ENCODE measurements at places on chromosomes 1 and 21.

DNA sequence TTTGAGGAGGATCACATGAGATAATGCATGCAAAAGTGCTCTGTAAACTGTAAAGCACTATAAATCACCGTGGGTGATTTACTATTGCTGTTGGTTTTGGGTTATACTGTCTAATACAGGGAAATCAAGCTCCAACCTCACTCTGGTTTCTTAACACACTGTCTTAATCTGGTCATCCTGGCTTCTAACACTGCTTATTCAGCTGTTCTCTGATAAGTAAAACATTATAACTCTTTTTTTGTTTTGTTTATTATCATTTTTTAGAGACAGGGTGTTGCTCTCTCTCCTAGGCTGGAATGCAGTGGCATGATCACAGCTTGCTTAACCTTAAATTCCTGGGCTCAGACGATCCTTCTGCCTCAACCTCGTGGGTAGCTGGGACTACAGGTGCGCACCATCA, 21.9 kb upstream of the LSM10 start:
- no peak for DNase-seq

DNA sequence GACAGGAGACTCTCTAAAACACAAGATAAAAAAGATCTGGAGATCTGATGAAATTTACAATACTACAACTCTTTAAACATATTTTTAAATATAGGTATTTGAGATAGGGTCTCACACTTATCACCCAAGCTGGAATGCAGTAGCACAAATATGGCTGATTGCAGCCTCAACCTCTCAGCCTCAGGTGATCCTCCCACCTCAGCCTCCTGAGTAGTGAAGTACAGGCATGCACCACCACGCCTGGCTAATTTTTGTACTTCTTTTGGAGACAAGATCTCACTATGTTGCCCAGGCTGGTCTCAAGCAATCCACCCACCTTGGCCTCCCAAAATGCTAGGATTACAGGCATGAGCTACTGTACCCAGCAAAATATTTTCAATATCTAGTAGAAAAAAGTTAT, 170.0 kb upstream of the NR5A2 start:
- no peak for DNase-seq

- no peak for DNase-seq
Observed at GRCh38 chr1:232123775-232124659, 497.4 kb downstream of the DISC1 start.

- no peak for DNase-seq
Observed at GRCh38 chr1:52635321-52636089, 2.5 kb downstream of the SHISAL2A start.

- no peak for DNase-seq
Observed at GRCh38 chr1:214902636-214903320, 179.8 kb upstream of the KCNK2 start.

- no peak for DNase-seq
Observed at GRCh38 chr21:46322351-46323226, 1.1 kb downstream of the C21orf58 start.

DNA sequence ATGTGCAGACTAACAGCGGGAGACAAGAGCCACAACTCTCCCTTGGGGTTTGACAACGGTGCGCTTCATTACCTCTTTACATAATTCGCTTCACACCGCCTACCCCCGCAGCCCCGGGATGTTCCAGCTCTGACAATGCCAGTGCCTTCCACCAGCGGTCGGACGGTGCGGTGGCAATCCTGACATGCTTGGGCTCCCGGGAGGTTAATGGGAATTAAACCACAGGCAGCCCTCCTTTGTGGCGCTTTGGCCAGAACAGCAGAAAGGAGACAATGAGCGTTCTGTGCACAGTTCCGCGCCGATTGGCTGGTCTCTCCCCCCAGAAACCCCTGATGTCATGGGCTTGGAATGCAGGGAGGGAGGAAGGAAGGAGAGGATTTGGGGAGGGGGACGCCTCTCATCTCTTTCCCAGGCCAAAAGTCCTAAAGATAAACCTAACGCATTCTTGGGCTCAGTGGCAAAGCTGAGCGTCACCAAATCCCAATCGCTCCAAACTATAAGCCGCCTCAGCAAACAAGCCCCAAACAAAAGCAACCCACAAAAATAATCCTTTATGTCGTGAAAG, 1.3 kb downstream of the CNN3 start:
- no peak for DNase-seq

DNA sequence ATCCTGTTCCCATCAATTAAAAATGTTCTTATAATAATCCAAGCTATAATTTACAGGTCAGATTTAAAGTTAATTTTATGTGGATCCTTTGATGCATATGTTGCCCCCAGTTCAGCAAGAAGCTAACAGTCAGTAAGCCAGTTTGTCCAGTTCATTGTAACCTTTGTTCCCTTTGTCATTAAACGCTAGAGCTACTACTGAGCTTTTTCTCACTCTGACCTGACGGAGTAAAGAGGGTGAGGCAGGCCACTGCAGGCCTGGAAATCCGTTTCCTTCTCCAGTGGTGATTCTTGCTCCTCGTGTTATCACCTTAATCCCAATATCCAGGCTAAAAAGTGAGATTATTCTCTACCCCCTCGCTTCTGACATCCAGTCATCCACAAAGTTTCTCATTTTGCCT, 10.2 kb downstream of the YBX1 start:
- no peak for DNase-seq

- DNase-seq: no peak
Observed at GRCh38 chr1:180230791-180231505, 884 bp downstream of the LHX4 start.

DNA sequence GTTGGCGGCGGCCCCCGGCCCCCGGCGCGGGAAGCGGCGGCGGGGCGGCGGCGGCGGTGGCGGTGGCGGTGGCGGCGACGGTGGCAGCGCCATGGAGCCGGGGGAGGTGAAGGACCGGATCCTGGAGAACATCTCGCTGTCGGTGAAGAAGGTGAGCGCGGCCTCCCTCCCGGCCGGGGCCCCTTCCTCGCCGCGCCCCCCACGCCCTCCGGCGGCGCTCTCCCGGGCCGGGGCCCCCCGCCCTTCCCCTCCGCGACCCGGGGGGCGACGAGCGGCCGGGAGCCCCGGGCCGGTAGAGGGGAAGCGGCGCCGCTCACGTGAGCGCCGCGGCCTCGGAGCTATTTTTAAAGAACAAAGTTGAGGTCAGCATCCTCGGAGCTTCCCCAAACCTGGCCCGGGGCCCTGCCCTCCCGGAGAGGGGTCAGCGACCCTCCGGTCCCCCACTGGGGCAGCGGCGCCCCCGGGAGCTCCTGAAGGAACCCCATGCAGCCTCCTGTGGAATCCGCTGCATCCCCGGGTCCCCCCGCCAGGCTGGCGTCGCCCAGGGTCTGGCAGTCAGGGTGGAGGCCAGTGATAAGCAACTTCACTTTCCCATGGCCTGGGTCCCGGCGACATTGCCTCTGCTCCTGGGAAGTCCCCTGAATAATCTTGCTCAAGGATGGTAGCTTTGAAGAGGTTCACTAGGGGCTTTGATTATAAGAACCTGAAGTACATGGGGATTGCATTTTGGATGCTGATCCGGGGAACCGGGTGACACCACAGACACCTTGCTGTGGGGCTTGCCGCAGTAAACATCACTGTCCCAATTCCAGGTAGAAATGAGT, 560 bp downstream of the PLEKHM2 start:
- DNase-seq: peak; percentile 36

DNA sequence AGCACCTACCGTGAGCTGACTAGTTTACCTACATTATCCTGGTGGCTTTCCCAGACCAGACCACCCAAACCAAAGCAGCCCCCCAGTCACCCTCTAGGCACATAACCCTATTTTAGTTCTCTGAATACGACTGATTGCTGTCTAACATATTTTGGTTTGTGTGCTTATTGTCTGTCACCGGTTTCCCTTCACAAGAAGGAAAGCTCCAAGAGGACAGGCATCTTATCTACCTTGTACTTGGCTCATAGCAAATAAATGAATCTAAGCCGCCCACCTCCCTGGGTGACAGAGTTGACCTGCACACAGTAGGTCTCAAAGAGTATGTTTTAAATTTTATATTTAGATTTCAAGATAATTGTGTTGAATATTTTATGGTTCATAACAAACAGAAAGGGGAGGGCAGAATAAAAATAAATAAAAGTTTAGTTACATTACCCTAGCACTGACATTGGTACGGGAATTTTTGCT, 904 bp upstream of the PRDX6 start:
- no peak for DNase-seq

DNA sequence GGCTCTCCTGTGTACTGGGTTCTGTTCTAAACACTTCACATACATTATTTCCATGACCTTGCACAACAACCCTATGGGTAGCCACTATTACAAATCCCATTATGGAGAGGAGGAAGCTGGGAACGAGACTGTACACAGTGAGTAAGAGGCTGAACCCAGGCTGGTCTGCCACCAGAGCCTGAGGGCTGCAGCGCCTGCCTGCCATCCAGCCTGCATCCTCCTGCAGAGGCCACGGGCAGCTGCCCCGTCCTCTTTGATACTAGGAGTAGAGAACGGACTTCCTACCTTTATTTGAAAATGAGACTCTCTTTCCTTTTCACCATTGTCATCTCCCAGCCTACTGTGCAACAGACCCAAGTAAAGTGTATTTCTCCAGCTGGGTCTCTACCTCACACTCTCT, 370.0 kb downstream of the HHAT start:
- no peak for DNase-seq

- DNase-seq: no peak
Observed at GRCh38 chr1:109516872-109517271, 7.3 kb upstream of the AMIGO1 start.
